CD8-positive, alpha-beta memory T cell (primary cell): ENCODE measurements at places on chromosomes 6 and 20. TPM values are rescaled to one million over a fixed set of nuclear protein-coding genes. Genes with fewer than 3 reads are reported as not detected.

- no peak overlapping the region for H3K27ac ChIP-seq
- H3K27me3 ChIP-seq: no peaks in the 10 kb centered on the region
- H3K4me1 ChIP-seq: no peaks in the 10 kb centered on the region
- no peak overlapping the region for H3K4me3 ChIP-seq
Observed at GRCh38 chr20:1456300-1456699, 10.3 kb downstream of the NSFL1C start.

DNA sequence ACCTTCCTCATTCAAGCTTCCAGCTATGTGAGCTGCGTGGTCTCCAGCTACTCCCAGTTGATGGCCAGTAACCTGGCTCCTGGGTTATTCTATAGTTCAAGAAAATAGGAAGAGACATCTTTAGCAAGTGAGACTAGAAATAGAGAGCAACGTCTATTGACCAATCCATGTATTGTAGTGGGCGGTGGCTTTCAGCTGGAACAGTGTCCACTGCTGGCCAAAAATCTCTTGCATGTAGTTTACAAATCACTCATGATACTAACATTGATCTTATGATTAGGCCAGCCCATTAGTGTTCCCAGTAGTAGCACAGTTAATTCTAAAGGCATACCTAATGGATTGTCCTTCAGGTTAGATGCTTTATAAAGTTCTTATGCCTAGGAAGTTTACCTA lies 58.9 kb upstream of the SCP2D1 start:
- DNase-seq: no peak
- no peaks in the 10 kb centered on the region for H3K36me3 ChIP-seq
- H3K27me3 ChIP-seq: no peaks in the 10 kb centered on the region
- no peaks in the 10 kb centered on the region for H3K4me1 ChIP-seq
- H3K27ac ChIP-seq: no peak overlapping the region
- H3K4me3 ChIP-seq: no peak overlapping the region

DNA sequence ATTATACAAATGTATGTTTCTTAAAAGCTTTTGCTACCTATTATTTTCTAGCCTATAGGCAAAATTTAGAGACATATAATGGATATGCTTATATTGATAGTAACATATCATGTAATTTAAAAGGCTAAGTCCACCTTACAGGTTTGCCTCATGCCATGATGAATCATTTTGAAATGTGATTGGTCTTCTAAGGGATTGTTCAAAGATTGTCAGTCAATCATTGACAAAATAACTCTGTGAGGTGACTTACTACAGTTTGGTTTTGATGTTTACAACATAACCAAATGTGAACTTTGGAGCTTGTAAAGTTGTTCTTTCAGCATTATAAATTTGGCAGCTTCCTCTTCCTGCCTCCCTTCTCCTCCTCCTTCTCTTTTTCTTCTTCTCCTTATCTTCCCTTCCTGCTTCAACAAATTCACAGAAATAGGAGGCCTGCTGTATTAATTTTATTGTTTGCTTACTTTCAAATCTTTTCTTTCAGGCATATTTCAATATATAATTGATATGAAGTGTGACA lies 39.7 kb upstream of the ZFP64 start:
- no peak overlapping the region for H3K4me3 ChIP-seq
- H3K27me3 ChIP-seq: no peaks in the 10 kb centered on the region
- DNase-seq: no peak
- H3K4me1 ChIP-seq: no peaks in the 10 kb centered on the region

FHL5 gene
- total RNA-seq: not detected

DNA sequence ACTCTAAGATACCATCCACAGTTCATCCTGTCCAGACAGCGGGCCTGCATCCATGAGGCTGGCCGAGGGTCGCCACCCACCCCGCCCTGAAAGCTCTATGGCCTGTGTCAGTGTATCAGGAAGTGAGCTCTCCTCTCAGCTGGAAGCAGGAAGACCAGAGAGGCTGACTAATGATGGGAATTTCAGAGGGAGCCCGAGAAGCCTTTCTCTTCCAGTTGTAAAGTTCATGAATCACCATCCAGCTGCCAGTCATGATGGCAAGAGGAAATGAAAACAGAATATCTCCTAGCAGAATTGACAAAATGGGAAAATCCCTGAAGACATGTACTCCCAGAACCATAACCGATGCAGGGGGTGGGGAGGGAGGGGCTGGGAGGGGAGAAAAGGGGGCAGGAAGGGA lies 109.6 kb upstream of the RPS6KA2 start:
- no peaks in the 10 kb centered on the region for H3K27me3 ChIP-seq
- no peaks in the 10 kb centered on the region for H3K4me1 ChIP-seq

GRCh38 chr6:42664718-42665117 lies 57.7 kb downstream of the PRPH2 start:
- H3K27ac ChIP-seq: no peak overlapping the region
- no peaks in the 10 kb centered on the region for H3K27me3 ChIP-seq
- peaks cover 36% of the 10 kb centered on the region for H3K36me3 ChIP-seq
- no peaks in the 10 kb centered on the region for H3K4me1 ChIP-seq

DNA sequence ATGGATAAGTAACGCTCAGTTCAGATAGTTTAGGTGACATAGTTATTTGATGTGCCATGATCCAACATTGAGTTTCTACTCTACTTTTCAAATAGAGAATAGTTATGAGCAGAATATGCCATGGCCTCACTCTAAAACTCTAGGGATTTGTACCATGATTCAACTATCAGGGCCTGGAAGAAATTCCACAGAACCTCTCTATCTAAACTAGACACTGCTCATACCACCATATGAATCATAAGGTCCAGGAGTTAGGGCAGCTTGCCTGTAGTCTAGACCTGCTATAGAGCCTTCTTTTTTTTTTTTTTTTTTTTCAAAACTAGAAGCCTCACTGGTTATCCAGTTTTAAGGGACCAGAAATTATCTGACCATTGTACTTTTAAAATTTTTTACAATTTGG lies 571.8 kb upstream of the IMPG1 start:
- H3K4me3 ChIP-seq: no peak overlapping the region
- no peaks in the 10 kb centered on the region for H3K4me1 ChIP-seq
- no peak for DNase-seq
- no peaks in the 10 kb centered on the region for H3K27me3 ChIP-seq
- H3K27ac ChIP-seq: no peak overlapping the region

DNA sequence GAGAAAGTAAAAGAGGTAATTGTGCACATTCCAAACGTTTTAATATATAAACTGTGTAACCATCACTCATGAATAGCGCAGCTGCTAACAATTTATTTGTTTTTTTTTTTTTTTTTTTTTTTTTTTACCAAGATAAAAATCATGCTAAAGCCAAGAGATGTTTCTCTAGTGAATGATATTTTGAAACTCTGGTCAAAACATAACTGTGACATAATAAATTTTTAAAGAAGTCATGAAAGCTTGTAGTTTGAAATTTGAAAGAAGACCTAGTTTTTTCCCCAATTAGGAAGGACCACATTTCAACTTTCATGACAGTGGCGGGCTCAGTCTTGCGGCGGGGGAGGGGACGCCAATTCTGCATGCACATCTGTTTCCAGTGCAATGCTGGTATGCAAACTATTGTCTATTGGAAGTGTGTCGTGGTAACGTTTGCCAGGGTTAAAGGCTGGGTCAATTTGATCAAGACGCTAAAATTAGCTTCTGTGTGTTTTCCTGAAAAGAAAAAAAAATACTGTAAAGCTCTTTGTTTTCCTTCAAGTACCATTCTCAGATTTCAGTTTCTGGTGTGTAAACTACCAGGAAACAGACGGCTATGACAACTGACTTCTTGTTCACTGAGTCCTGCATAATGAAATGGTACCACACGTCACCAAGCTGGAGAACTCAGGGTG lies 211.9 kb downstream of the FOXC1 start:
- H3K27me3 ChIP-seq: no peaks in the 10 kb centered on the region
- H3K27ac ChIP-seq: no peak overlapping the region
- H3K4me3 ChIP-seq: no peak overlapping the region
- DNase-seq: no peak

BPI gene
- total RNA-seq: not detected
